ENCODE measurements at places on chromosomes 13 and 19.

GRCh38 chr19:11293433-11294389, 2.2 kb upstream of the TSPAN16 start:
- peak; percentile 96 for DNase-seq

GRCh38 chr19:38942471-38943181, 11.9 kb downstream of the MRPS12 start:
- DNase-seq: no peak

- no peak for DNase-seq
These were observed 54.7 kb downstream of the SLC15A1 start for GRCh38 chr13:98697791-98698190.

DNA sequence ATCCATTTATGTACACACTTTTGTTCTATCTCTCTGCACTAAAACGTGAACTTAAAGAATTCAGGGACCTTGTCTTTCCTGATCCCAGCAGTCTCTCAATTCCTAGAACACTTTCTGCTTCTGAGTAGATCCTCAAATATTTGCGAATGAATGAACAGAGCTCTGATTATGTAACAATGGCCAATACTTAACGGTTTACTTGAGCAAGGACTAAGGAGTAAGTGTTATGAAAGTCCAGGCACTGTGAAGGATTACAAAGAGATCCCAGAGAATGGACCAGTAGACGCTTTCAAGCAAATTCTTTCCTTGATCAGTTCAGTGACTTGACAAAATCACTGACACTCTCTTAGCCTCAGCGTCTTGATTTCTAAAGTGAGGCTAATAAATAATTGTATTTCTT, 514.5 kb upstream of the KLHL1 start:
- no peak for DNase-seq

GRCh38 chr19:49475995-49476880, 2.2 kb downstream of the FLT3LG start:
- no peak for DNase-seq

DNA sequence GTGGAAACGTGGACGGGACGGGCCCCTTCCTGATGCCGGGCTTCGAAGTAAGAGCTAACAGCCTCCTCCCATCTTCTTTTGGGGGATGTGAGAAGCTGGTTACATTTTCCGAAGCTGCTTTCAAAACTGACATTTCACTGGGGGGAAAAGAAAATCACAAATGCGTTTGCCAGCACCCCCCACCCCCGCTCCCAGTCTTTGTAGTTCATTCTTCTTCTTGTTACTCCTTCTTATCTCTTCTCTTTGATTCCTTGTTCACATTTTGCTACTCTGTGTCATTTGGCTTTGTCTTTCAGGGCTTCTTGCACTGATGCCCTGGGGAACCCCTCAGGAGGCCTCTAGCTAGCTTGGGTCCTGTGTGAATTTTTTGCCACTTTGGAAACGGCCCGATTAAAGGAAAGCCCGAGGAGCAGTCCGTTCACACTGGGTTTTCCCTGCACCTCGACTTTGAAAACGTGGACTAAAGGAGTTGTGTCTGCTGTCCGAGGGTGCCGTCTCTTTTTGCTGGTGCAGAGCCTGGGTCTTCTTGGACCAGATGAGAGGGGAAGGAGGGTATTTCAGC, 1.3 kb downstream of the CARM1 start:
- no peak for DNase-seq

DNA sequence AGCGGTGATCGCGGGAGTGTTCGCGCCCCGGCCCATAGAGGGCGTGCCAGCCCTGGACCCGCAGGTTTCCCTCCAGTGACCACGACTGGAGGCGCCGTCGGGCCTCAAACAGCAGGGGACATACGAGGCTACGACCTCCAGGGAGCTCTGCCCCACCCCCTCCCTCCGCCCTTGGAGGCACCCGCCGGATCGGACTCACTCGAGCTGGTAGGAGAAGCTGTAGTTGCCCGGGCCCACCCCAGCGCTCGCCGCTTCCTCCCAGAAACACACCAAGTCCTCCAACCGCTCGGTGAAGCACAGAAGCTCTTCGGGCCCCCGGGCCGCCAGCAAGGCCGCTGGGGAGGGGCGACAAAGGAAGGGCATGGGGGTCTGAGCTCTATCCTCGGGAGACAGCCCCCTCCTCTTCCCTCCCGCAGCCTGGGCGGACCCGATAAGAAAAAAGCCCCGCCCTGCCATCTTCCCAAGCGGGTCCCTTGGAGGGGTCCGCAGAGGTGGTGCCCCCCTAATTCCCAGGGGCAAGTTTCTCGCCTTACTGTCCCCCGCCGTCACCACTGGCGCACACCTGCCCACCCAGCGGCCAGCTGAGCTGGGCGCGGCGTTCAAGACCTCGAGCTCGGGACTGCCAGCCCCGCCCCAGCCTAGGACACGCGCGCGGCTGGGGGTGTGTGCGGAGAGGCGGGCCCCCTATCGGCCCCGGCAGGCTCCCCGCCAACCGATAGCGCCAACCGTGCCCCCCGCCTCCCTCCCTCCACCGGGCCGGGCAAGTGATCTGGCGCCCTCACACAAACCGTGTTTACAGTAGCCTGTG, 1.0 kb downstream of the EPOR start:
- DNase-seq: peak; percentile 74

GRCh38 chr13:27605610-27606200, 14.6 kb downstream of the LNX2 start:
- DNase-seq: no peak

- DNase-seq: no peak
These were observed 408.4 kb downstream of the SPRY2 start for GRCh38 chr13:79932556-79932955.

- DNase-seq: no peak
These were observed 44.2 kb downstream of the MBNL2 start for GRCh38 chr13:97266332-97266731.

GRCh38 chr13:79034341-79034740, 371.7 kb downstream of the RBM26 start:
- no peak for DNase-seq

GRCh38 chr13:110391273-110391672, 84.2 kb downstream of the COL4A2 start:
- DNase-seq: no peak

- no peak for DNase-seq
These were observed 10.0 kb upstream of the IGFL2 start for GRCh38 chr19:46137915-46138473.

DNA sequence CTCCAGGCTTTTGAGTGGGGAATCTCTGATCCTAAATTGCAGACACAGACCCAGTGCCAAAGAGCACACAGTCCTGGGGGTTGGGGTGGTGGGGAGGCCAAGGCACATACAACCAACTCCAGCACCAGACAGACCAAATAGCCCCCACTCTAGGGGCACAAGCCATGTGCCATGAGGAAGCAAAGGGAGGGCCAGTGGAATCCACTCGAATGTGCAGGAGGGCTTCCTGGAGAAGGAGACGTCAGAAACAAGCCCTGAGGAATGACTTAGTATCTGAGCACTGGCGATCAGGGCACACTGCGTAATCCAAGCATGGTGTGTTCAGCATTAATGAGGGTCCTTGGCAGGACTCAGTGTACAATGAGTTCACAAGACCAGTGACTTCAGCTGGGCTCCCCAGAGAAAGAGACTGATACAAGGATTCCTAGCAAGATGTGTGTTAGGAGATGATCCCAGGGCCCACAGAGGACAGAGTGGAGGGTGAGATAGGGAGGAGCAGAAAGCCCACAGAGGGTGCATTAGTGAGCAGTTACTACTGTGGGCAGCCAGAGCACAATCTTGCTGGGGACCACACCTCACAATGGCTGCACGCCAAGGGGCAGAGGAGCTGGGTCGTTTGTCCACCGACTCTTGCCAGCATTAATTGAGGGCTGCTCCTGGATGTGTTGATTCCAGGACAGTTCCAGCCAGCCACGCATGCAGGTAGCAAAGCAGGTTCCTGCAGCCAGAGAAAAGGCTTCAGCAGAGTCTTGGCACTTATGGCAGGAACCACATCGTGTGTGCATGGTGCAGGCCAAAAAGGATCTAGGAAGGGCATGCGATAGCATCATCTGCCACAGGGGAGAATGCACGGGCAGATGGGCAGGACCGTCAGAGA, 152.6 kb upstream of the VSTM2B start:
- DNase-seq: no peak

GRCh38 chr19:19105365-19106055, 32.8 kb downstream of the TMEM161A start:
- DNase-seq: peak; percentile 81

DNA sequence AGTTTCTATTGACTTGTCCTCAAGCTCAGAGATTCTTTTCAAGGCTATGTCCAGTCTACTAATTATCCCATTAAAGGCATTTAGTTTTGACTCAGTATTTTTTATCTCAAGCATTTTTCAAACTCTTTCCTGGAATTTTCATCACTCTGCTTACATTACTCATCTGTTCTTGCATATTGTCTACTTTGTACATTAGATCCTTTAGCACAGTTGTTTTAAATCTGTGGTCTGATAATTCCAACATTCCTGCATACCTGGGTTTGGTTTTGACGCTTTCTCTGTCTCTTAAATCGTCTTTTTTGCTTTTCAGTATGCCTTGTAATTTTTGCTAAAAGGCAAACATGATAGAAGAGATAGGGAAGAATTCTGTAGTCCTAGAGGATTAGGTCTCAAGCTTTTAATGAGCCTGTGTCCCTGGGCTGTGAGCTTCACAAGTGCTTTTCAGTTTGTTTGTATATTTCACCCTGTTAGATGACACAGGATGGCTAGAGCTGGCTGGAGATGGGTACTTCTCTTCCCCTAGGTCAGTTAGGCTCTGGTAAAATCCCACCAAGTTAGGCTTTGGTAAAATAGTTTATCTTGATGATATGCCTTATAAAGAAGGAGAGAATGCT, 46.1 kb upstream of the GPC6 start:
- DNase-seq: no peak

- no peak for DNase-seq
These were observed 19.6 kb downstream of the MPND start for GRCh38 chr19:4362831-4363545.

DNA sequence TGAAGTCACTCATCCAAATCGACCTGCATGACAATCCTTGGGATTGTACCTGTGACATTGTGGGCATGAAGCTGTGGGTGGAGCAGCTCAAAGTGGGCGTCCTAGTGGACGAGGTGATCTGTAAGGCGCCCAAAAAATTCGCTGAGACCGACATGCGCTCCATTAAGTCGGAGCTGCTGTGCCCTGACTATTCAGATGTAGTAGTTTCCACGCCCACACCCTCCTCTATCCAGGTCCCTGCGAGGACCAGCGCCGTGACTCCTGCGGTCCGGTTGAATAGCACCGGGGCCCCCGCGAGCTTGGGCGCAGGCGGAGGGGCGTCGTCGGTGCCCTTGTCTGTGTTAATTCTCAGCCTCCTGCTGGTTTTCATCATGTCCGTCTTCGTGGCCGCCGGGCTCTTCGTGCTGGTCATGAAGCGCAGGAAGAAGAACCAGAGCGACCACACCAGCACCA, 5.9 kb downstream of the SLITRK5 start:
- no peak for DNase-seq

DNA sequence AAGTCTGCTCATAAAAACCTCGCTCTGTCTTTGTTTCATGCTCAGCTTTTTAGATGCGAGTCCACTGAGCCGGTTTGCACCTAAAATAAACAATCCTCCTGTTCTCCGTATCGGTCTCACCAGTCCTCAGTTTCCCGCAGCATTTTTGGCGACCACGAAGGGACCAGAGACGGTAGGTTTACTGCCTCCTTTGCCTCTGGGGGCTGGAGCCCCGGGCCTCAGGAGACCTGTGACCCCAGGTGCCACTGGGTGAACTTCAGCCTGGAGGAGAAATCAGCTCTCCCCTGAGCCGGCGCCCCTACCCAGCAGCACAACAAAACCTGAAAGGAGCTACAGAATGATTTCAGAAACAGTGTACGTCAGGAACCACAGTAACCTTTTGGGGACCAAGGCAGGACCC, 8.1 kb downstream of the SIGLEC11 start:
- DNase-seq: no peak

DNA sequence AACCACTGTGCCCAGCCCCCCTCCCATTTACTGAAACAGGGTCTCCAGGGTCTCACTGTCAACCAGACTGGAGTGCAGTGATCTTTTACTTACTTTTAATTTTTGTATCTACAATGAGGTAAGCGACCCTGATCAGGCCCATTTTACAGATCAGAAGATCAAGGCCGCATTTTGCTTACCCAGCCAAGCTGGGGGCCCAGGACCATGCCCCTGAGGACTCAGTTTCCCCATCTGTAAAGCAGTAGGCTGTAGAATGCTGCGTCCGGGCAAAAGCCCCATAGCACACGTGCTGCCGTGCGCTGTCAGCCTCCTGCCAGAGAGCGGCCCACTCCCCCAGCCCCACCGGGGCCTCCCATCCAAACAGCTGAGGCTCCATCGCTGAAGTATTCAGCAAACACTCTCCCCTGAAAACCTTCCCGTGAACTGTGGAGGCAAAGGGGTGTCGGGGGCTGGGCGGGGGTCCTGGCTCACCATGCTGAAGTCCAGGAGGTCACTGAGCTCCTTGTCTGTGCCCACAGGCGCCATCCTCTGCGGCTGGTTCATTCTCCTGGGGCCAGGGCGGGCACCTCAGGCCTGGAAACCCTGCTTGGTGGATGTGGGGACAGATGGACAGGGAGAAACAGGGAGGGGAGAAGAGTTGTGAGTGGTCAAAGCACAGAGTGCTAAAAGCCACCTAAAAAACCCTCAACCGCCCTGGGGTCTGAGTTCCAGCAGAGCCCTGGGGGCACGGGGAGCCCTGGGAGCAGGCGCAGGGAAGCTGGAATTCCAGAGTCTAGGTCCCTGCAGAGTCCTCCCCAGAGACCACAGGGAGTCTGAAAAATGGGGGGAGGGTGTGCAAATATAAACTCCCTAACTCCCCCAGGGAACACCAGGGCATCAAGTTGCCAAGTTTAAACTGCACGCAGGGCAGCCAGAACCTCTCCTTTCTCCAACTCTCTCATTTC, 2.4 kb downstream of the TCF3 start:
- no peak for DNase-seq

DNA sequence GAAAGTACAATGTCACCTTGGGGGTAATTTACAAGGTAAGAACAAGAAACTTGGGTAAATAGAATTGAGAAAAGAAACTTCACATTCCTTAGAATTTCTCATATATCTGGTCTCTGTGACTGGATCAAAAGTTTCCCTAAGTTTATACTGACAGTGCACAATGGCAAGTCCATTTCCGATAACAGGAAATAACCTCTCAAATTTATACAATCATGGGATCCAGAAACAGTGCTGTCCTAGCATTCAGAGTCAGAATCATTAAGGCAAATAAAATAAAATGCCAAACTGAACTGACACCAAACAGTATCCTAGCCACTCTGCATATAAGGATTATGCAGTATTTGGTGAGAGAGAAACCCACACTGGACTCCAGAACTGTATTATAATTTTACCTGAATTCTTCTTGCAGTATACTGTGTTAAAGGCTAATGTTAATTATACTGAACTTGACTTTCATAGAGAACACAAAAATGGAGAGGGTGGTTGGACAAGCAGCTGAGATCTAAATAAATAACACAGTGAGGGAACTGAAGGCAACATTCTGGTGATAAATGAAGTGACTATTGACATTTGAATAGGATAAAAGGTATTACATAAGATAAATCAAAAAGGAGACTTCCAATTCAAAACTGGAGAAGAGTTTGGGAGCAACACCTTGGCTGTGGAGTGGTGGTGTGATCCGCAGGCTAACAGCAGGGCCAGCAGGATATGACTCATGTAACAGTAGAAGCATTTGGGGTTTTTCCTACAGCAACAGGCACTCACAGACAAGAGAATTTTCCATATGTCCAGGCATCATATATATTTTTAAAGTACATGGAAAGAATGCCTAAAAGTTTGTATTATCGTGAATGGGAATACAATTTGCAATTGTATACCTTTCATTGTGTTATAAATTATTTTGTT, 932.5 kb upstream of the MIR17HG start:
- DNase-seq: no peak

Measured in sciatic nerve (tissue), 2 donors.